ENCODE measurements at places on chromosomes 1 and 21. TPM values are rescaled to one million over a fixed set of nuclear protein-coding genes. Genes with fewer than 3 reads are reported as not detected.

DCST1 gene
- total RNA-seq: not detected

MXRA8 gene
- total RNA-seq: 101 TPM

EXO5 gene
- total RNA-seq: 14.2 TPM

FHAD1 gene
- total RNA-seq: 0.67 TPM

DAP3 gene
- 141 TPM for total RNA-seq

Data from thyroid gland (tissue), 4 donors.